ENCODE measurements at places on chromosomes 4 and X. TPM values are rescaled to one million over a fixed set of nuclear protein-coding genes. Genes with fewer than 3 reads are reported as not detected.

The GPR82 gene
- 0.31 TPM for total RNA-seq

The INPP4B gene
- 14.8 TPM for total RNA-seq

The CPLX1 gene
- total RNA-seq = 0.98 TPM

DNA sequence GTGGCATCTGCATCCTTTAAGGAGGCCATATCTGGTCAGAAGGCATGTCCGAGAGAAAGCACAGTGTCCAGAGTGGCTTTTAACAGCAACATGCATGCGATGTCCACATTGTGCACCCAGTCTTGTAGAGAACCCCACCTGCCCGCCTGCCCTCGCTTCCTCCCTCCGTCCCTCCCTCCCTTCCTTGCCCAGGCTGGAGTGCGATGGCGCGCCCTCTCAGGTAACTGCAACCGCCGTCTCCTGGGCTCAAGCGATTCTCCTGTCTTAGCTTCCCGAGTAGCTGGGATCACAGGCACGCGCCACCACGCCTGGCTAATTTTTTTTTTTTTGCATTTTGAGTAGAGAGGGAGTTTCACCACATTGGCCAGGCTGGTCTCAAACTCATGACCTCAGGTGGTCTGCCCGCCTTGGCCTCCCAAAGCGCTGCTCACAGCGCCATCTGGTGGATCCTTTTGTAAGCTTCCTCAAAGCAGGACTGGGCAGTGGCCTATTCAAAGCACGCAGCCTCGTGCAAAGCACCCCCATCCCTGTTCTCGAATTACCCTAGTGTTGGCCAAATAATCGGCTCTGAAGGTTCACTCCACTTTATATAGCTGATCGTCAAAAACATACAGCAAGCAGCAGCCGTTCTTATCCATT, 15.0 kb downstream of the BRCC3 start:
- DNase-seq = no peak

DNA sequence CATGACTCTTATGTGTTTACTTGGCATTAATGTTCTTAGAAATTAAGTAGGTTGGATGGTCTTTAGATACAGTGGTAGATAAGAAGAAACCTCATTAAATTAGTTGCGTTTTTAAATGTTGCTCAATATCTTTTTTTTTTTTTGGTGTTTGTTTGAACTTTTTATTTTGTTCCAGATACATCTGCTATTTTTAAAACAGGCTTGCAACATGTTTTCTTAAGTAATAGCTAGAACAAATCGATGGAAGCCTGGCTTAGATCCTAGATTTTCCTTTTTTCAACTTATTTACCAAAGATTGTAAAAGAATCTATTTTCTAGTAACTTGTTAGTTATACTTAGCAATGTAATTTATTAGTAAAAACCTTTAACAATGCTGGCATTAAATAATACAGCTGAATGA, 9.3 kb downstream of the CNKSR2 start:
- no peak for DNase-seq

GRCh38 chr4:94765174-94765573, 7.4 kb downstream of the BMPR1B start:
- DNase-seq = no peak

DNA sequence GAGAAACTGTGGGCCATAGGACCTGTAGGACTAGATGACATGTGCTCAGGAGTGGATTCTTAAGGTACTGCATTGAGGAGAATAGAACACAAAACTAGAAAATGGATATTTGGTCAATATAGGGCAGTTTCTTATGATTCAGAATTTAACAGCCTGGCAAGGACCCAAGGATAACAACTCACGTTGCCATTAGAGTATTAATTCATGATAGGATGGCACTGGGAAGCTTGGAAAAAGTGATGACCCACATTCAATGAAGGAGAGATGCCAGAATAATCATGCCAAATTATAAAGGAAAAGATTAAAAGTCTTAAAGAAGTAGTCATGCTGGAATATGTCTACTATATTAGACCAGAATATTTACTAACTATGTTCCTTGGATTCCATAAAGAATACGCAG, 594.5 kb downstream of the ANKRD50 start:
- no peak for DNase-seq

- DNase-seq = no peak
Measured at GRCh38 chr4:133594390-133595207, 445.5 kb downstream of the PCDH10 start.

DNA sequence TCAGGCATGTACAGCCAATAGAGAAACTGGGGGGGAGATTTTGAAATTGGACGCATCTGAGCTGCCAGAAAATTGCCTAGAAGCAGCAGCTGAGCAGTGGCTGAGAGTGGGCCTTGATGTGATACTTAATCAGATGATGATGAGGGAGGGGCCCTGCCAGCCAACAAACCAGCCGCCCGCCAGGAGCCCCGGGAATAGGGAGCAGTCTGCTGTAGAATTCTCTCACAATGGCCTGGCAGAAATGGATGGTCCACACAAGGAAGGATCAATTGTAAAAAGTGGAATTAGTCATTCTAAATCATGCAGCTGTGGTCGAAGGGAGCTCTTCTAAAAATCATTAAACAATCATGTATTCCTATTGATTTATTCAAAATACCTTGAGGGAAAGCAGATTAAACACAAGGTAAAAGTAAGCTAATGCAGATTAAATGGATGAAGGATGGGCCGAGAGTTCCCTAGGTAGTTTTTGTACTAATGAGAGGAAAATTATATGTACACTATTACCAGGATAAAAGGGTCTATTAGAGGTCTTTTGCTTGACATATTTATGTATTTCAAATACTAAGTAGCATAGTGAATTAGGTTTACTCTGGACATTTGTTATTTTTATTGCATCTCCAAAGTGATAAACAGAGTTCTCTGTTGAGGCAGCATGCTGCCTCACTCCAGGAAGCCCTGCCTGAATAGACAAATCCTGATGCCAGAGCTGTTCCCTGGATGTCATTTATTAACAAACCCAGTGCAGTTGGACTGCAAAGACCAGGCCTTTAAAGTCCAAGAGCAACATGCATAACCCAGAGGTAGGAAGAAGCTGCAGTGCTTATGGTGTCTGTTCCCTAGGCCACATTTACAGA, 91.3 kb downstream of the NKX6-1 start:
- no peak for DNase-seq

GRCh38 chr4:83932750-83933391, 397.0 kb downstream of the GPAT3 start:
- DNase-seq = no peak

DNA sequence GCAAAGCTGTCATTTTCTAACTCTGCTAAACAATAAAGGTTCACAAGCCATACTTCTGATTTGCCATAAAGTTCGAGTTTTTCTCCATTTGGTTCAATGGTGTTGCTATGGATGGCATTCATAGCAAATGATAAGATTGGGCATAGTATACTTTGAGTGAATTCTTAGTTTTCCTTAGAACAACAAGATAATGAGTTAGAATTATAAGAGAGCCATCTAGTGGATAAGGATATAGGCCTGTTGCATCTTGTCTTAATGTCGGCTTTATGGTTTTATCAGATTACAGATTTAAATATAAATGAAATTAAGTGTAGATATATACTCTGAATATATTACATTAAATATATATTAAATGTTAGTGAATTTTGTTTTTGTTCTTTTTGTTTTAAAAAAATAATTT, 644.6 kb downstream of the IL1RAPL1 start:
- DNase-seq = no peak

GRCh38 chrX:38312436-38312835, 14.9 kb downstream of the RPGR start:
- no peak for DNase-seq

- no peak for DNase-seq
Measured at GRCh38 chr4:136012220-136012619, 1520.1 kb downstream of the PCDH18 start.

DNA sequence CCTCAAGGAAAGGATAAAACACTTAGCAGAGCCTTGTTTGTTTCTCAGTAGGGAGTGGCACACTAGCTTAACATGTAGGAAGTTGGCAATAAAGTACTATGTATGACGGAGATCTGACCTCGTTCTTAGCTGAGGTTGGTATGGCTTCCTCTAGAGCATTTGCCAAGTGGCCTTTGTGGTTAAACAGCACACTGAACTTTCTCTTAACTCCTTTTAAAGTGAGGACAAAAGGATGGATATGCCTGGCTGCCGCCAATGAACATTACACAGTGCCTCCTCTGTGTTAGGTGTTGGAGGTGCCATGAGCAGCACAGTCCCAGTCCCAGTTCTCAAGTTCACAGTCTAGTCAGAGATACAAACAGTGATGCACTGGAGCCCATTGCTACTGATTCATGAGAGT, 54.4 kb downstream of the VGLL1 start:
- DNase-seq = no peak

DNA sequence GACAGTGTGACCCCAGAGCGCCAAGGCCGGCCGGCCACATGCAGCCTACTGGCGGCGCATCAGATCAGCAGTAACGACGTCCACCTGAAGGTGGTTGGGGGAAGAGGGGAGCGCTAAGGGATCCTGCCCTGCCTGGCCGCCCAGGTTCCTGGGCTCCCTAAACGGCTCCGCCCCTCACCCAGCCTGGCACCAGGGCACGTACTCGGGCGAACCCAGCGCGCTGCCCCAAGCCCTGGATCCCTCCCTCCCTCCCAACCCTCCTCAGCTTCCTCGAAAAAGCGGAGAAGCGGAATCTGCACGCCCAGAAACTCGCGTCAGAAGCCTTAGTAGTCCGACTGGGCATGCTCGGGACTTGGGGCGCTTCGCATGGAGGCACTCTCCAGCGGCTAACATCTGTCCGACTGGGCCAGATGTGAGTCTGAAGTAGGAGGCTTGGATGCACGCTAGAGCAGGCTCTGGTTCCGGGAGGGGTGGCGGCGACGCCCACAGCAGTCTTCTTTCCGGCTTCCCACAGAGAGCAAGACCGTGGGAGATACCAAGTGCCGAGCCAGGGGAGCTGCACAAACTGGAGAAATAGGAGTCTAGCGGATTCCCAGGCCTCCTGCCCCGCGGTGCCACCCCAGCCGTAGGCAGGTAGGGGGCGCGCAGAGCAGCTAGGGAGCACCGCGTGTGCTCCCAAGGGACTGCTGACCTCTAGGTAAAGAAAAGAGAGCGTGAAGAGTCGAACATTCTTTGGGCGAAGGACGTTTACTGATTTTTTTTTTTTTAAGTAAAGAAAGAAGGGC, 114.3 kb upstream of the TEX13C start:
- DNase-seq = no peak

DNA sequence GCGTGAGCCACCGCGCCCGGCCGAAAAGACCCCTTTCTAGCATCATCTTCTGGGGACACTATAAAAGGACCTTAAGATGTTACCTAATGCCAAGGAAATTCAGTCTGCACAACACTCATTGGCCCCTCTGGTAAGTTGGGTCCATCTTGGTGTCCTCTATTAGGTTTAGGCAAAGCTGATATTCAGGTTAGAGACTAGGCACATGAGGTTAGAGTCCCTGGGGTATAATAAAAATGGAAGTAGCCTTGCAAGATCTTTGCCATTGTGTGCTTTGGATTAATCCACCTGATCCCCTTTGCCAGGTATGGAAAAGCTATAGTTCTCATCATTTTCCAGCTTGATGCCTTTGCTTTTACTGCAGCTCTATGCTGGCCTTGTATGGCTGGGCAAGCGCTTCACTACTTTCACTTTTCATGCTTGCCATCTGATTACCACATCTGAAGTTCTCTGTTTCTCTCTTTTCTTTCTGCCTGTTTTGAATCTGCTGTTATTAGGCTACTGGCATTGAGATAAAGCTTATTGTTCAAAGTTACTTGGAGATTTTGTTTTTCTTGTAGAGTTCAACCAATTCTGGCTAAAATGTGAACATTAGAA, 5.4 kb upstream of the ADH4 start:
- DNase-seq = no peak

- DNase-seq = no peak
Measured at GRCh38 chrX:49183701-49184281, 2.4 kb downstream of the PRICKLE3 start.

- no peak for DNase-seq
Measured at GRCh38 chrX:142998447-142999198, 27.1 kb upstream of the SPANXN4 start.
